OCI-M1 (cell line): ENCODE measurements at places on chromosomes 4 and X.

GRCh38 chr4:121651597-121651996, 45.2 kb downstream of the ANXA5 start:
- DNase-seq, result no peak

DNA sequence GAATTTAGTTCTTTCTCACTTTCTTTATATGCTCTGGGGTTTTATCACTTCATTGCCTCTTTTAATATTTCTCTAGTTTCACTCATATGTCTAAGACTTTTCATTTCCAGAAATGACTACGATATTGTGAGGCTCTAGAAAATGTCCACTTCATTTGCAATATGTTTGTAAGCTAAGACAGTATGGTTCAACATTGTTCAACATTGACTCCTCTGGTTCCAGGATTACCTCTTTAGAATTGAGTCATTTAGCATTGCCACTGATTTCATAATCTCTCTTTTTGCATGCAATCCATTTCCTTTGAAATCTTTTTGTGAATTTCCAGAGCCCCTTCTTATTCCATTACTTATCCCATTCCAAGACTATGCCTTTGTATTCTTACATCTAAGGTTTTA, 32.3 kb downstream of the BBS12 start:
- DNase-seq, result peak; percentile 60

- DNase-seq, result peak; percentile 2
These were observed 220.1 kb upstream of the STK26 start for GRCh38 chrX:131802836-131803626.

GRCh38 chr4:11042760-11043159, 358.2 kb upstream of the CLNK start:
- no peak for DNase-seq

- peak; percentile 72 for DNase-seq
These were observed 3.7 kb downstream of the TAF7L start for GRCh38 chrX:101287402-101287801.

- DNase-seq, result no peak
These were observed 505.3 kb upstream of the SLIT2 start for GRCh38 chr4:19746377-19746776.

DNA sequence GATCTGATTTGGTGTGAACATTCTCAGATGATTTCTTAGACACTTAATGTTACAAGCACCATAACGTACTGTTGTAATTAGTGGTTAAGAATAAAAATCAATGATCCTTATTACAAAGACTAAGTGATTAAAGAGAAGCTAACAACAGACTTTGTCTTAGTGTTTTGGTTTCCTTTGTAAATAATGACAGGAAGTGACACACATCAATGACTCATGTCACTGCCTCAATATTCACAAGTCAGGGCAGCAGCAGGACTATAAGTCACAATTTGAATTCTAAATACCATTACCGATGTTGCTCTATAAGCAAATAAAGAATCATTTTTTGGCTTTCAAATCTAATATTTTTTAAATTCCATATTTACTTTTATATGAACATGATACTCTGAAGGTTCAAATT, 115.8 kb upstream of the FAT4 start:
- no peak for DNase-seq

- DNase-seq, result no peak
These were observed 19.6 kb upstream of the FRG1 start for GRCh38 chr4:189921058-189921457.

DNA sequence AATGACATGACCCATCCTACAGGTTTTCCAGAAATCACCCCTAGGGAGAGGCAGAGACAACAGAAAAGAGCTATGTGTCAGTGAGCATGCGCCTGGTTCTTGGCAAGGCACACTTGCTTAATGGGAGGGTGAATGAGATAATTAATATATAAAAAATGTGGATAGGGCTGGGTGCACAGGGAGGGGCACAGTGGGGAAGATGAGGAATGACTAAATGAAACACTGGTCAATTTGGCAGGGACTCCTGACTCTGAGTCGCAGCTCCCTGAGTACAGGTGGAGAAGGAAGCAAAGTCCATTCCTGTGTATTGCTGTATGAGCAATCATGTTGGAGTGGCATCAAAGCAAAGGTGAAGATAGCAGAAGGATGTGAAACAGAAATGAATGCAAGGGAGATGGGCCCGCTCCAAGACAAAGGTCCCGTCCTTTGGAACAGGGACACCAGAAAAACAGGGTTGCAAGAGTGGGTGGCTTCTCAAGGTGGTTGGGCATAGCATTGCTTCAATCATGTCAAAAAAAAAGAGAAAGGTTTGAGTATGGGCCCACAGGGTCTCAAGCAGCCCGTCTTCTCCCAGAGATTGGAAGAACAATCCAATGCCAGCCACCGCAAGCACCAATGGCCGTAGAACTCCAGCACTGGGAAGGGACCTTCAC, 278.4 kb upstream of the AGTR2 start:
- no peak for DNase-seq

GRCh38 chr4:3318561-3319021, 25.8 kb downstream of the RGS12 start:
- no peak for DNase-seq

DNA sequence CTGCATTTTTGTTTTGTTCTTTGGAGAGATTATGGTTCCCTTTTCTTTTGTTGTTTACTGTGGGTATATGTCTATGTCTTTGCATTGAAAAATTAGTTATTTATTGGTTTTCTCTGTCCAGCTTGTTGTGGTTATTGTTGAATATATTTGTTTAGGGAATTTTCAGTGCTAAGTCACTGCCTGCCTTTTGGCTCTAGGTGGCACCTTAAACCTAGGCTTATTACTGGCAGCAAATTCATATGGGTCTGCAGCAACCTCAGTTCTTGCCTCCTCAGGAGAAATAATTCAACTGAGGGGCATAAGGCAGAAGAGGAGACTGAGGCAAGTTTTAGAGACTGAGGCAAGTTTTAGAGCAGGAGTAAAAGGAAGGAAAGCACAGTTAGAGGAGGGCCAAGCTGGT, 1157.3 kb upstream of the AGA start:
- no peak for DNase-seq

GRCh38 chr4:140793291-140793690, 37.1 kb upstream of the TBC1D9 start:
- DNase-seq, result no peak

- DNase-seq, result no peak
These were observed 8.7 kb upstream of the IL13RA1 start for GRCh38 chrX:118718737-118719136.

DNA sequence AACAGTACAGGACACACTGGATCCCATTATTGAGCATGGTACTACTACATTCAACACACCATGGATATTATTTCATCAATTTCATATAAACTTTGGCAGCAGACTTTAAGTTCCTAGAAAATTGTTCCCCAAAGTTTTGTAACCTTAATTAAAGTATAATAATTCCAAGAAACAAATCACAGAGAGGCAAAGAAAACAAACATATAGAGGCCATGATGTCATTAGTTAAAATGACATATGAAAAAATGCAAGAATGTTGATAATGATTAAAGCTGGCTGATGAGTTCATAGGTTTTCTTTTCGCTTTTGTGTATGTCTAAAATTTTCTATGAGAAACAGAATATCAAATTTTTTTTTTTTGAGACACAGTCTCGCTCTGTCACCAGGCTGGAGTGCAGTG, 26.8 kb downstream of the LRBA start:
- DNase-seq, result no peak

DNA sequence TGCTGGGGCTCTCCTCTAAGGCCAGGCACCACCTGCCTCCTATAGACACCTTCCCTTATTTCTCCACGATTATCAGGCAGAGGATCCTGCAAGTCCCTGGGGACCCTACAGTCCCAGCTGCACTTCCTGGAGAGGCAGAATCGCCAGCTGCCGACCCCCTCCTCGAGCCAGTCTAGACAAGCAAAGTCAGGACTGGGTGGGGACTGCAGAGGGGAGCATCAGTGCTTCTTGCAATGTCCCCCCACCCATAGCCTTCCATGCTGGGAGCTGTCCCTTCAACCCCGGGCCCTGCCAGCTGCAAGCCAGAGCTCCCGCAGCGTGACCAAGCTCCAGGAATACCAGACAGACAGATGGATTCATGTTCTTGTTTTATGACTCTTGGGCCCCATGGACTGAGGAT, 1.4 kb upstream of the CRMP1 start:
- DNase-seq, result no peak

DNA sequence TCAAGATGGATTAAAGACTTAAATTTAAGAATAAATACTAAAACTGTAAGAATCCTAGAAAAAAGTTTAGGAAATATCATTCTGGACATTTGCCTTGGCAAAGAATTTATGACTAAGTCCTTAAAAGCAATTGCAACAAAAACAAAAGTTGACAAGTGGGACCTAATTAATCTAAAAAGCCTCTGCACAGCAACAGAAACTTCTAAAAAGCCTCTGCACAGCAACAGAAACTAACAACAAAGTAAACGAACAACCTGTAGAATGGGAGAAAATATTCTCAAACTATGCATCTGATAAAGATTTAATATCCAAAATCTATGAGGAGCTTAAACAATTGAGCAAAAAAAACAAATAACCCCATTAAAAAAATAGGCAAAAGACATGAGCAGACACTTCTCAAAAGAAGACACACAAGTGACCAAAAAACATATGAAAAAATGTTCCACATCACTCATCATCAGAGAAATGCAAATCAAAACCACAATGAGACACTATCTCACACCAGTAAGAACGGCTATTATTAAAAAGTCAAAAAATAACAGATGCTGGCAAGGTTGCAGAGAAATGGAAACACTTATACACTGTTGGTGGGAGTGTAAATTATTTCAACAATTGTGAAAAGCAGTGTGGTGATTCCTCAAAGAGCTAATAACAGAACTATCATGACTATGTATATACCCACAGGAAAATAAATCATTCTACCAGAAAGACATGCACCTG, 5.5 kb upstream of the OPRPN start:
- DNase-seq, result no peak

GRCh38 chr4:40916880-40917279, 167.1 kb downstream of the NSUN7 start:
- peak; percentile 70 for DNase-seq
